ENCODE measurements at places on chromosomes 7 and 10.

- DNase-seq = no peak
These were observed 316.3 kb downstream of the PARD3 start for GRCh38 chr10:34498821-34499220.

GRCh38 chr10:106935978-106936451 lies 228.5 kb downstream of the SORCS1 start:
- no peak for DNase-seq

GRCh38 chr7:101363734-101364374 lies 1.2 kb downstream of the COL26A1 start:
- DNase-seq = no peak

GRCh38 chr10:127148066-127148932 lies 48.1 kb downstream of the INSYN2A start:
- peak; percentile 57 for DNase-seq

DNA sequence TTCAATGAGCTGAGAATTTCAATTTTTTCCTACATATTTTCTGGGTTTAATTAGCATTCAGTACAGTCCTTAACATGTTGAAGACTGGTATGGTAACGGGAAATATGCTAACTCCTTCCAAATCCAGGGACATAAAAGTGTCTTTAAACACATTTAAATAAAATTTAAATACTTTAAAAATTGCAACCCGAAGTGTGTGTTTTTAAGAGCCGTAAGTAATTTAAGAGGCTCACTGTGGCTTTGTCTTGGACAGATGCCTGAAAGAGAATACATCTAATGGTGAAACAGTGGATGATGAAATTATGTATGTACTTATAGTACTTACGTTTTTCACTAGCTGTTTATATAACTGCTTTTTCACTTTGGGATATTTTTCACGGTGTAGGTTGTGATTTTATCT lies 687.3 kb upstream of the CELF2 start:
- no peak for DNase-seq

DNA sequence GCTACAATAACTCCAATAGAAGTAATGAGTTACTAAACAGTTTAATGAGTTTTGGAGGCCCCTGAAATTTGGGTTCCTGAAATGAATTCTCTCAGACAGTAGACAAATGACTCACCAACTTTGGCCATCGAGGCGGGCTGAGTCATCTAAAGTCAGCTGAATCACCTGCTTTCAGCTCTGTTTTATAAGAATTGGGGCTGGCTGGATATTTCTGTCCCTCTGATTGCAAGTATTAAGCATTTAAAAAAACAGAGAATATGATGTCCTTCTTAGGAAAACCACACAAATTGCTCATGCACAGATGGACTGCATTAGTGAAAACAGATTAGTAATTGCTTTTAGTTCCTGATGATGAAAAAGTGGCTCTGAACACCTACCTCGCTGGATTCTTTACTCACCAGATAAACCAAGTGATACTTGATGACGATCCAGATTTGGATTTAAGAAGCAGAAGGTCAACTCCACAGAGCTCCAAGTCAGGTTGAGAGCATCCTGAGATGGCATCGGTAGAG lies 59.1 kb downstream of the ZNF365 start:
- DNase-seq = peak; percentile 83

DNA sequence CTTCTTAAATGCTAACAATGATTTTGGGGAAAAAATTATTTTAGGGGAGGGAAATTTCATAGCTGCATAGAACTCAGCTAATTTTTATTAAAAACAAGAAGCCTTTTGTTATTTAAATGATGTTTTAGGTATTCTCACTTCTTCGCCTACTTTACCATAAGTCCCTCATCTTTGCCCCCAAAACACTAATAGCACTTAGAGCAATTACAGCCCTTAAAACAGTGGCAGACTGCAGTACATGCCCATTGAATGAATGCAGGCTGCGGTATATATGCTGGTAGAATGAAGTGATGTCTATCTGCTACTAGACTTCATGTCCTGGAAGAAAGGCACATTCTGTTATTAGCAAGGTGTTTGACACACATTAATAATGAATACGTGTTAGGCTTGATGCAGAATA lies 2.9 kb upstream of the SPAG6 start:
- no peak for DNase-seq

DNA sequence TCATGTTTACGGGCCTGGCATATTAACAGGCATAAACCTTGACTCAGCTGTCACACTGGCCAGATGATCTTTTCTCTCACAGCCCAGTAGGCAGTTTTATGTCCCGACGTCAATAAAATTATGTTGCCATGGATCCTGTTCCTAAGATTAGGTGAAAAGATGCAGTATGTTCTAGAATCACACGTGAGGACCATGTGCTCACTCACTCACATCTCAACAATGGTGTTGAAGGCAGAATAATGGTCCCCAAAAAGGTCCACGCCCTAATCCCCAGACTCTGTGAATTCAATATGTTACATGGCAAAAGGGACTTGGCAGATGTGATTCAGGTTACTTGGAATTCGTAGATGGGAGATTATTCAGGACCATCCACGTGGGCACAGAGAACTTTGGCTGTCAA lies 3.5 kb downstream of the DOCK1 start:
- DNase-seq = no peak

DNA sequence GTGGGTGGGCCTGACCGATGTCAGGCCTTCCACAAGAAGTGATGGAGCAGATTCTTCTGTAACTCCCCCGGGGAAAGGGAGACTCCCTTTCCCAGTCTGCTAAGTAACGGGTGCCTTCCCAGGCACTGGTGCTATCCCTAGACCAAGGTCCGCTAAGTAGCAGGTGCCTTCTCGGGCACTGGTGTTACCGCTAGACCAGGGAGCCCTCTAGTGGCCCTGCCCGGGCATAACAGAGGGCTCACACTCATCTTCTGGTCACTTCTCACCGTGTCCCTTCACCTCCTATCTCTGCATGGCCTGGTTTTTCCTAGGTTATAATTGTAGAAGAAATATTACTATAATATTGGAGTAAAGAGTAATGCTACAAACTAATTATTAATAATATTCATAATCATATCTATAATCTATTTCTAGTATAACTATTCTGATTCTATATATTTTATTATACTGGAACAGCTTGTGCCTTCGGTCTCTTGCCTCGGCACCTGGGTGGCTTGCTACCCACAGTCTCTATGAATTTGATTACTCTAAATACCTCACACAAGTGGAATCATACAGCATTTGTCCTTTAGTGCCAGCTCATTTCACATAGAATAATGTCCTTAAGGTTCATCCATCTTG lies 1378.7 kb downstream of the XPNPEP1 start:
- DNase-seq = no peak

DNA sequence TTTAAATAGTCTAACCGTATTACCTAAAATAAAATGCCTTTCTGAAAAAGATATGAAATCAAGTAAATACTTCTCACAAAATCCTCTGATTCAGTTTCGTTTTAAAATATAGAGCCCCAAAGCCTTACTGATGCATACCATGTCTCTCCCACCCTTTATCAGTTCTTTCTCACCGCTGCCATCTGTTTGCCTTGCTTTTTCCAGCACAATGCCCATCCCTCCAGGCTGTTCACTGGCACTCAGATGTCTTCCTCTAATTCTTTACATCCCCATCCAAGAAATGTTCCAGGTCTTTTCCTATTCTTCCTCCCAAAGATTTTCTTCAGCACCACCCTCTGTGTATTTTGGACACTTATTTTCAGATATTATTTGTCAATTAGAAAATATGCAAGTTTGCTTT lies 116.5 kb upstream of the LRRN3 start:
- no peak for DNase-seq

DNA sequence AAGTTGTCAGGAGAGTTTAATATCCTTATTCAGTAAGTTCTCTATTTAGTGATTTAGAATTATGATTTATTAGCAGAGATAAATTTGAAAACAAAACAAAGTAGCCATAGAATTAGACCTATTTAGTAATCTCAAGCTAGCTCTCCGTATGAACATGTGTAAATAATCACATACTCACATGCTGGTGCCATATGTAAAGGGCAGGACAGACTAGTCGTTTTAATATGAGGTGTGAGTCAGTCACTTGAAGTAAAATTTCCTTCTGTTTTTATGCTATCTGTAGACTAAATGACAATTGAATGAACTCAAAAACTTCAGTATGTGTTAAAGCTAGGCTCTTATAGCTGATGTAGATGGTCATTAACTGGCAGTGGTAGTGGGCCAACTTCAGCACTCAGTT lies 67.1 kb downstream of the WAC start:
- DNase-seq = no peak

DNA sequence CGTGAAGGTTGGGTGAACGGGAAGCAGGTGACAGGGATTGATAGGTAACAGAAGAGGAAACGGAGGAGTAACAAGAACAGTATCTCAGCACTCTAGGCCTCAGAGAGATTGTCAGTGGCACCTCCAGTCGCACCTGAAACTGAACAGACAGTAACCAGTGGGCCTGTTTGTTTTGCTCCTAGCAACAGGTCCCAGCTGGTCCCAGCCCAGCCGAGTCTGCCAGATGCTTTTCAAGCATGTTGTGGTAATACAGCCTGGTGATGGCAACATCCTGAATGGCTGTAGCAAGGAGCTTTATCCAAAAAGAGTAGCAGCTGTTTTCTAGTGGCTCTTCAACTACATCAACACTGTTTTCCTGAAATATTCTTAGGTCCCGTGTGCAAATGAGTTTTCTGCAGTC lies 4.7 kb downstream of the CACNB2 start:
- DNase-seq = no peak

DNA sequence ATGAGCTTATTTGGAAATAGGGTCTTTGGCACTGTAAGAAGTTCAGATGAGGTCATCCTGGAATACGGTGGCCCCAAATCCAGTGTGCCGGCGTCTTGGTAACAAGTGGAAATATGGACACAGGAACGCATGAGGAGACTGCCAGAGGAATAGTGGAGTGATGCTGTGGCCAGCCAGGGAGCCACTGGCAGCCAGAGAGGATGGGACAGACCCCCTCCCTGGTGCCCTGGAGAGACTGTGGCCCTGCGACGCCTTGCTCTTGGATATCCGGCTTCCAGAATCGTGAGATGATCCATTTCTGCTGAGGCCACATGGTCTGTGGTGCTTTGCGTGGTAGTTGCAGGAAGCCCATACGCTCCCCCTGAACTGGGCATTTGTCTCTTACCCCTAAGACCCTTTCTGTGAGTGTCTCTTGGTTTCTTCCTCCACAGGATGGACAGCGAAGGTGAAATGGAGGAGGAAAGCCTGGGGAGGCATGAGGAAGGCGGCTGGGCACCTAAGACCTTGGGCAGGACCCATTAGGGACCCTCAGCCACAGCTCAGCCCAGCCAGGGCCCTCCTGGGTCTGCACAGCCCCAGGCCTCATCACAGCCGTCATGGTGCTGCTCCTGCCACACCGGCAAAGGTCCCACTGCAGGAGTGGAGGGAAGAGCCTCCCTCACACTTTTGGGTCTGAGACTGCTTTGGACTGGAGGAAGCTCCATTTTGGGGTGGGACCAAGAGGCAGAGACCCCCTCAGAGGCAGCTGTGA lies 53.6 kb downstream of the INSIG1 start:
- DNase-seq = no peak

- no peak for DNase-seq
These were observed 63.0 kb upstream of the FAM3C start for GRCh38 chr7:121459148-121459547.

DNA sequence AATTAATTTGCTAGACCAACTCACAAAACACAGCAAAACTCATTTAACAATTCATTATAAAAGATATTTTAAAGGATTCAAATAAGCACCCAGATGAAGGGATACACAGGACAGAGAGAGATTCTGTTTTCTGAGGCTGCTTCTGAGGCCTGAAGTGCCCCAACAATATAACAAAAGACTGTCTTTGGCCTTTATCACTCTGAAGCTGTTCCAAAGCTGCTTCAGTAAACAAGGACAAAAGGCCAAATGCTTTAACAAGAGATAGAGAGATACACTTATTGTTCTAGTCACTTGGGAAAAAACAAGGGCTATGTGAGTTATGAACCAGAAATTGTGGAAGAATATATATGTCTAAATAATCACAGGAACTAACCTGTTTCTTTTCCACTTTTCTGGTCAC lies 223.7 kb downstream of the CXCL12 start:
- DNase-seq = no peak

DNA sequence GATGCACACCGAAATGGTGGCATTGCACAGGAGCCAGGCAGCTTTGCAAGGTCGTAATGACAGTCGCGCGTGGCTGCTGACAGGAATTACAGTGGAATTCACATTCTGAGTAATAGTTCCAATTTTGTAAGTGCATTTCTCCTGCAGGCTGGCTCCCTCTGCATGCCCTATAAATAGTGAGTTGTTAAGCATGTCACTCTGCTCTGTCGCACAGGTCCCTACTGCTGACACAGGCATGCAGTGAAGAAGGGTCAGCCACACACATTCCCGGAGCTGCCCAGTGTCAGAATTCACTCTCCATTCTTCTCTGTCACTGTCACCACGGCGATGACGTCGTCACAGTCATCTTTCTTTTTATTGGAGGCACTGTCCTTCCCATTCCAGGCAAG lies 49.2 kb upstream of the SHH start:
- no peak for DNase-seq

DNA sequence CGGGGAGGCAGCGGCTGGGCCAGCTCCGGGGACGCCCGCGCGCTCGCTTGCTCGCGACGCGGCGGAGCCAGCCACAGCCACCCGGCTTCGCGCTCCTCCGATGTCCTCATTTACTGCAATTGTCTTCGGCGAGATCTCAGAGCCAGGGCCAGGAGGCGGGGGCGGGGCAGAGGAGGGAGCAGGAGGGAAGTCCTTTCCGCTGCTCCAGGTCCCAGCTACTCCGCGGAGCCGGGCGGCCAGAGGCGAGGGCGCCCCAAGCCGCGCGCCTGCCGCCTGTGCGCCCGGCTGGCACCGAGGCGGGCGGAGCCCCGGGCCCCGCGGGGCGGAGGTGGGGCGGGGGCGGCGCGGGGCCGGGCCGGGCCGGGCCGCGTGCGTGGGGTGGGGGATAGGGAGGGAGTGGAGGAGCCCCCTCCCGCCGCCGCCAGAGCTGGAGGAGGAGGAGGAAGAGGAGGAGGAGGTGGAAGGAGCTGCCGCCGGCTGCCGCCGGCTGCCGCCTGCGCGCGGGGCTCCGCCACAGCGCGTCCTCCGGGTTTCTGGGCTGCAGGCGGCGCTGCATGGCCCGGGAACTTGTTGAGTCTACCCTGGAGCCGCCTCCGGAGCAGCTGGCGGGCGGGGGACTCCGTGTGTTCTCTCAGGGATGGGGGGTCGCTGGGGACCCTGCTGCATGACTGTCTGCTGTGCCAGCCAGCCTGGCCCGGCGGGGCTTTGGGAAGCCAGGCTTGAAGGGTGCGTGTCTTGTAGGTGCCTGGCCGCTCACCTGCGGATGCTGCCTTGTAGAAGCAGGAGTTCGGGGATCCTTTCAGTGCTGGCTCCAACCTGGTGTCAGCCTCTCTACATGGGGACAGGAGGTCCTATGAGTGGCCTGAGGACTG lies at the start of gene INSYN2A:
Gene INSYN2A, minus strand, starts transcription at position 310 of the 872 bp plus-strand sequence. CDS start 20,196 bp downstream, outside the sequence.
- peak; percentile 8 for DNase-seq

DNA sequence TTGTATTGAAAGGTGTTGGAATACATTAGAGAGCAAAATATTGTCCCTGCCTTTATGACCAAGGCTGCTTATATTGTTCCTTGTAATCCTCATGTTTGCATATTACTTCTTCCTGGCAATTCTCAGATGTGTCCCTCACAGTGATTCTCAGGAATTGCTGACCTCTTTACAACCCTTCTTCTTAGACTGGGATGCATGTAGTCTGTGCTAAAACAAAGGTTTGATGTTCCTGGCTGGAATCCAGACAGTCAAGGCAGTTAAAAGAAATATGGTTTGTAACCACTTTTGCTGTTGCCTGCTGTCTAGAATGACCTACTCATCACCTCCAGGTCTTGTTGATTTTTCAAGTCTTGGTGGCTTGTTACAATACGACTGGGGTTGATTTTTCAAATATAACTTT lies 367.6 kb downstream of the HGF start:
- DNase-seq = no peak

- DNase-seq = no peak
These were observed 175.7 kb upstream of the AUTS2 start for GRCh38 chr7:69422574-69422985.

Data from amniotic stem cell (primary cell).